ENCODE measurements at places on chromosomes 2 and 18.

GRCh38 chr2:172177996-172178395 is 75.3 kb upstream of the DLX2 start:
- no peak for DNase-seq

DNA sequence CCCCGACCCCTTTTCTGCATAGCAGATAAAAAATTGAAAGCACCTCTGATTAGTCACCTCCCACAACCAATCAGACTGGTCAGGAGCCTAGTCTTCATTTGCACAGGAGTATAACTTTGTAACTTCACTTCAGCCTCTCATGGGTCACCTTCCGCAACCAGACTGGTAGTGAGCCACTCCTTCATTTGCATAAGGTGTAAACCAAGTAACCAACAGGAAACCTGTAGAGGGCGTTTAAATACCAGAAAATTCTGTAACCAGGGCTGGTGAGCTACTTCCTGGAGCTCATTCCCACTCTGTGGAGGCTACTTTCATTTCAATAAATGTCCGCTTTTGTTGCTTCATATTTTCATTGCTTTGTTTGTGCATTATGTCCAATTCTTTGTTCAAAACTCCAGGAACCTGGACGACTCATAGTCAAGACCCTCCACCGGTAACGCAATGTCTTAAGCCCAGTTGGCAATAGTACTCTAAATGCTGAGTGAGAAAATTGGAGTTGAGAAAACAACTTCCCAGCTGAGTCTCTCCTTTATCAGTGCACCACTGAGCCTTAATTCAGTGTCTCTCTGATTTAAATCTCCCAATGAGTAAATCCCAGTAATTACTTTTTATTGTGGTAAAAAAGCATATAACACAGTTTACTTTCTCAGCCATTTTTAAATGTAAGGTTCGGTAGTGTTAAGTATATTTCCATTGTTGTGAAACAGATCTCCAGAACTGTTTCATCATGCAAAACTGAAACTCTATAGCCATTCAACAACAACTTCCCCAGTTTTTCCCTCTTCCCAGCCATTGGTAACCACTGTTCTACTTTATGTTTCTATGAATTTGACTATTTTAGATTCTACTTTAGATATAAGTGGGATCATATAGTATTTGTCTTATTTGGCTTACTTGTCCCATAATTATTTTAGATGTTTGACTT is 392.7 kb upstream of the SLC8A1 start:
- no peak for DNase-seq

GRCh38 chr2:154694881-154695280 is 3.6 kb upstream of the KCNJ3 start:
- DNase-seq = no peak

- no peak for DNase-seq
These were observed 1.8 kb upstream of the HDAC4 start for GRCh38 chr2:239402666-239403065.

DNA sequence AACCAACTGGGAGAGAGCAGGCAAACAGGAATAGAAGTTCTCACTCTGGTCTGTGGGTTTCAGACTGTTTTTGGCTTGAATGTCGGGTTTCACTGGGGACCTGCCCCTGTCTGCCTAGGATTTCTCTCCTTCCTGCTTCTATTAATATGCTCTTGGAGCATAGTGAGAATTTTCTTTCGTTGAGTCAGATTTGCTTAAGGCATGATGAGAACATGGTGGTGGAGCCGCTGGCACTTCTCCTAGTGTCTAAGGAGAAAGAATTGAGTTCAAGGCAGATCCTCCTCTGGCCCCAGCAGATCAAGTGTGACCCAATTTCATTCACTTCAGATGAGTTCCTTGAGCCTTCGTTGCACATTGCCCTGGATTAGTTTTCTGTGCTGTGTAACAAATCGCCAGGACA is 103.9 kb upstream of the HS6ST1 start:
- DNase-seq = no peak

DNA sequence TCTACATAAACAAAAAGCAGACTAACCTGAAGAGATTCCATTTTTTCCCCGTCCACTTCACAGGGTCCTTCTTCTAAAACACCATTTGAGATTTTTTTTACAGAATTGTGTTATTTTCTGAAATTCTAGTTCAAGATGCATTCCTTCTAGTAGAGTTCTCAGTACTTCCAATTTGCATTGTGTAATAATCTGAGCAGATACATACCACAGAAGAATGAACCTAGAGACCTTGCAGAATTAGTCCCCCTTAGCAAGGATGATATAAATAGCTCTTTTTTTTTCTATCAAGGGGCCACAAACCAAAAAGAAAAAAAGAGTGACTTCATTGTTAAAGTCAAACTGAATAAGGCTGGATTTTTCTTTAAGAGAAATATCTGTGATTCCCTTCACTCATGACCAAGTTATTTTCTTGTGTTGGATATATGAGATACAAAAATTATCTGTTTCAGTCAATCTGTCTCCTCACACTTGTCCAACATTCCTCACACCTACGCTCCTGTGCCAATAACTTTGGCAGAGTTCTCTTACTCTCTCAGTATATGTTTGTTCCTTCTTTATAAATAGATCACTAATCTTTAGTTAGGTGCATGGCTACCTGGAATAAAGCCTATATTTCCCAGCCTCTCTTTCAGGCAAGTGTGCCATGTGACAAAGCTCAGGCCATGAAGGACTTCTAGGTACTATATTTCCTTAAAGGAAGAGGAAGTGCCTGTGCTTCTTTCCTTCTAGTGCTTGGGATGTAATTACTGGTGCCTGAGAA is 183.5 kb downstream of the ZNF385B start:
- DNase-seq = peak; percentile 16

DNA sequence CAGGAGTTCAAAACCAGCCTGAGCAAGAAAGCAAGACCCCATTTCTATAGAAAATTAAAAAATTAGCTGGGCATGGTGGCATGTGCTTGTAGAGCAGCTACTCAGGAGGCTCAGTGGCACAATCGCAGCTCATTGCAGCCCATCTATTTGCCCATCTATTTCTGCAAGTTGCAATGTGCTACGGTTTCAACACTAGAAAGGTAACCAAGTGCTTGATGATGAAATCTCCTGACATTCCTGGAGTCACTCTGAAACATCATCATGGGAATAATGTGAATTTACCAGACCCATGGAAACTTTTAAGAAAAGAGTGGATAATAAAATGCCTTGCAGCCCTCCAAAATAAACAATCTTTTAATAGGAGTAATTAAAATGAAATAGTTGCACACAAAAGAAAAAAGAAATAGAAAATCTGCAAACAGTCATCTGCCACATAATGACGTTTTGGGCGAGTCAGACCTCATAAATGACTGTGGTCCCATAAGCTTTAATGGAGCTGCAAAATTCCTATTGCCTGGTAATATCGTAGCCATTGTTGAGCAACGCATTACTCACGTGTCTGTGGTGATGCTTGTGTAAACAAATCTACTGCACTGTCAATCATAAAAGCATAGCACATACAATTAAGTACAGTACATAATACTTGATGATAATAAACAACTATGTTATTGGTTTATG is 46.6 kb upstream of the AMMECR1L start:
- DNase-seq = no peak

- no peak for DNase-seq
These were observed 119.0 kb downstream of the PMAIP1 start for GRCh38 chr18:60018618-60019462.

DNA sequence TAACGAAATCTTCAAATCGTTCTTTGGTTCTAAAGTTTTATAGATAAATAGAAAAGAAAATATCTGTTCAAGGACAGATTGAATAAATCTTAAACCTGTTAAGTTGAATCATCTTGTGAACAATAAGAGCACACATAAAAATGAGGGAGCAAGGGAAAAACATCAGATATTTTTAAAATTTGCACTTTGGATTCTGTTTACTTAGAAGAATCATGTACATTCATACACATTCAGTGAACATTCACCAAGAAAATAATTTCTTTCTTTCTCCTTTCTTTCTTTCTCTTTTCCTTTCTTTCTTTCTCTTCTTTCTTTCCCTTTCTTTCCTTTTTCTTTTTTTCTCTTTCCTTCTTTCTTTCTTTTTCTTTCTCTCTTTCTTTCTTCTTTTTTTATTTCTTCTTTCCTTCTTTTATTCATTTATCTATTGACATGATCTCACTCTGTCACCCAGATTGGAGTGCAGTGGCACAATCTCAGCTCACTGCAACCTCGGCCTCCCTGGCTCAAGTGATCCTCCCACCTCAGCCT is 164.9 kb downstream of the PDE1A start:
- no peak for DNase-seq

DNA sequence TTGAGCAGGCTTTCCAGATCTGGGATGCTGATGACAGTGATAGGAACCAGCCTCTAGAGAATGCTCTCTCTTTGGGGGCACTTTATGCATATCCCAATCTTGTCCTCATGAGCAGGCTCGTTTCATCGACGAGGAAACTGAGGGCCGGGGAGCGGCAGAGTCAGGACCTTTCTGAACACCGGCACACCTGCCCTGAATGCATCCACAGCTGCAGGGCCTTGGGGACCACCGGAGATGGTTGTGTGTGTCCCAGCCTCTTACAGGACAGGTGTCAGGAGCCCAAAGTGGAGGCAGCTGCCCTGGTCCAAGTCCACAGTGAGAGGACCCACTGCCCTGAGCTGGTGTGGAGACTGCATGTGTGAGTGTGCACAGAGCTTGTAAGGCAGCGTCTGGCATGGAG is 47.6 kb upstream of the FAHD2A start:
- no peak for DNase-seq

DNA sequence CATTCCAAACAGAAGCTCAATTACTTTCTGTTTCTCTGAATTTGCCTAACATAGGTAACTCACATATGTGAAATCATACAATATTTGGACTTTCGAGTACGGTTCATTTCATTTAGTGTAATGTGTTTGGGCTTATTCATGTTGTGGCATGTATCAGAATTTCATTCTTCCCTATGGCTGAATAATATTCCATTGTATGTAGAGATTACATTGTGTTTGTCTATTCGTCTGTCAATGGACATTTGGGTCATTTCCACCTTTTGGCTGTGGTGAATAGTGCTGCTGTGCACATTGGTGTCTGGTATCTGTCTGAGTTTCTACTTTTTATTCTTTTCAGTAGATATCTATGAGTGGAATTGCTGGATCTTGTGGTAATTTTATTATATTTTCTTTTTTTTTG is 43.9 kb downstream of the LBH start:
- DNase-seq = no peak

- DNase-seq = peak; percentile 35
These were observed 40.1 kb upstream of the AKAIN1 start for GRCh38 chr18:5237083-5237722.

DNA sequence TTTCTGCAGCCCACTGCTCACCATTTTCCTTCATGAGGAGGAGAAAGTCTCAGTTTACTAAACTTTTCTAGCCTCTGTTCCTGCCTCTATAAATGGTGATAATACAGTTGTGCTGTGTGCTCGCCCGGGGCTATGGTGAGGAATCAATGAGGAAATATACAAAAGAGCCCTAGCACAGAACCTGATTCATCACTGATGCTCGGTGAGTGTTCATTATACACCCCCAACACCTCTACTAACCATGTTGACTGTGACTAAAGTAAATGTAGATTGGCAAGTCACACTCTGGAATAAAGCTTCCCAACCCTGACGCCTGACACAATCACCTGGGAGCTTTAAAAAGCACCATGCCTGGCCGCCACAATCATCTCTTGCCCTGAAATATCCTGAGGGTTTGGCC is 118.8 kb upstream of the CYP1B1 start:
- no peak for DNase-seq

DNA sequence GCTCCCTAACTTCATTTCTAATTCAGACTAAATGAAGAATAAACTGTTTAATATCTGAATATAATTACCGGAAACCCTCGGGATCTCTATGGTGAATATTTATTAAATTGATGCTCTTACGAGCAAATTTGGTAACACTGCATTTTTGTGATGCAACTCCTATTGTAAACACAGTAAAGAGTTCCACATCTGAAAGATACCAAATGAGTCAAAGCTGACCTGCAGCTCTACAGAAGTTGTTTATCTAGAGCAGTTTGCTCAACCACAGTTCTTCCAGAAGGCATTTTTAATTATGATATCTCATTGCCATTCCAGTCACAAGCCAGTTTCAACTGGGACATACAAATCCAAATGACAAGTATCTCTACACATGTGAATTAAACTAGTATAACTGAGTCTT is 129.7 kb downstream of the PKP4 start:
- DNase-seq = no peak

GRCh38 chr18:59823596-59824195 is 76.1 kb upstream of the PMAIP1 start:
- peak; percentile 84 for DNase-seq

DNA sequence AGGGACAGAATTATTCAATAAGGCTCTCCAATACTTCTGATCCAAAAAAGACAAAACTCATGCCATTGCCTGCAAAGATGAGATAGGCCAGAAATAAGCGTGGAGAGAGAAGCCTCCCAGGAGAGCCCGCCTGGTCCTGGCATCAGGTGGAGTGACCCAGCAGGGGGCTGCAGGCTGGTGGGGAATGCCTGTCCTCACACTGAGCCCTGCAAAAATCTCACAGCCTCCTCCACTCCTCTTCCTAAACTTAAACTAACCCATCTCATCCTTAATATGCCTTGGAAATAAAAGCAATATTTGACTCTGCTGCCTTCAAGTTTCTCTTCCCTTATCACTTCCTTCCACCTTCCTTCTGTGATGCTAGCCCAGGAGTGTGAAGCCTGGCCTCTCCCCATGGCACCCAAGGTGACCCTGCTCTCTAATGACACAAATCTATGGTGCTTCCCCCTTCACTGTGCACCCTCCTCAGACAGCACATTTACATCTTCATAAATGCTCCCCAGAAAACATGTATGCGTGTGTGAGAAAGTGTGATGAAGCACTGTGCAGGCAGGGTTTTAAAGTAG is 218.4 kb downstream of the ANAPC1 start:
- DNase-seq = no peak

- DNase-seq = peak; percentile 84
These were observed 20.5 kb upstream of the KIF1A start for GRCh38 chr2:240840435-240841060.

GRCh38 chr2:68171146-68171545 is 13.5 kb downstream of the PNO1 start:
- no peak for DNase-seq

- DNase-seq = no peak
These were observed 41.4 kb upstream of the GPR75 start for GRCh38 chr2:53901192-53901591.

DNA sequence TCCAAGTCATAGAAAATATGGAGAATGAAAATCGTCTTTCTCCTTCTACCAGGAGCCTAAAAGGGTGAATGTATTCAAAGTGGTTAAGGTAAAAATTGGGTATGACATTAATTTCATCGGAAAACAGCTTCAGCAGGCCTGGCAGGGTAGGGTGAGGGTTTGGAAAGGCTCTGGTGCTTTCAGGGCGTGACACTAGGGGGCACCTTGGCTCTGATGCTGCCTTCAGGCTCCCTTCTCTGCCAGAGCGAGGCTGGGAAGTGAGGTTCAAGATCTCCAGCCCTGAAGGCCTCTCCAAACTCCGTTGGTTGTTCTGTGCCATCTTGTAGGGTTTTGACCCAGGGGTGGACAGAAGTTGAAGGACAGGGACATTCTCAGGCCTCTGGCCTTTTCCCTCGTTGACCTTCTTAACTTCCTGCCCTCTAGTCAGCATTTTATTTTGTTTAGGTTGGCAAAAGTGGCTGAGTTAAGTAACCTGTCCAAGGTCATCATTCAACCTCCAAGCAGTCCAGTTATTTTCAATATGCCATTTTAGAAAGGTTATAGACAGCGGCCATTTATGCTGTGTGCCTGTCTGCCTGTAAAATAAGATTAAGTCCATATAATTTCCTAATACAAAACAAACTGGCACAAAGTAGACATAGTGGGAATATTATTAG is 40.3 kb downstream of the EML6 start:
- DNase-seq = no peak

All from Ammon's horn (tissue), 1 donor.